ENCODE measurements at places on chromosomes 12 and 14.

GRCh38 chr12:102169922-102170621 is 27.6 kb downstream of the PMCH start:
- DNase-seq: peak; percentile 36

DNA sequence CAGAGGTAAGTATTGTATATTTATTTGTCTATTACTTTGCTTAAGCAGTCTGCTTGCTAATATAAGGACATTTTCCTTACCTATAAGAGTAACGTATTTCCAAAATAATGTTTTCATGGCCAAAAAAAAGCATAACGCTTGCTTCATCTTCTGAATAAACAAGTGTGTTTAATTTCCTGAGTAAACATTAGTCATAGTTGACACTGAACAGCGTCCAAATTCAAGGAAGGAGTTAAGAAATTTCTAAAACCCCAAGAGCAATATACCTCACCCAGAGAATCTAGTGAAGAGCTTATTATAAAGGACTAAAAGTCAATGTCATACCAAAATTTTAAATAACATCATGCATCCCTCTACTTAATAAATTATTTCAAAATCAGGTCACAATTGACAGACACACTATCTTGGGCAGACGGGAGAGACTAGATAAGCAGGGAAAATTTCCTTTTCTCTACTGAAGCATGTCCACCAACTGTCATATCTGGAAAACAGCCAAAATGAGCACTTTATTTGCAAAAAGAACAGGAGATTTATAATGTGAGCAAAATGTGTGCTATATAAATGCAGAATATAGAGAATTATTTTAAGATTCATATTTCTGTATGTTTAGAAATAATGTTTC is 25.1 kb downstream of the ANKS1B start:
- peak; percentile 56 for DNase-seq

- DNase-seq: no peak
Measured at GRCh38 chr12:46188170-46188569, 80.7 kb downstream of the SLC38A1 start.

- DNase-seq: no peak
Measured at GRCh38 chr14:37665479-37665878, 70.0 kb downstream of the TTC6 start.

- no peak for DNase-seq
Measured at GRCh38 chr12:13981990-13982389, 588 bp upstream of the GRIN2B start.

- no peak for DNase-seq
Measured at GRCh38 chr14:54450535-54450934, 9.4 kb upstream of the CNIH1 start.

DNA sequence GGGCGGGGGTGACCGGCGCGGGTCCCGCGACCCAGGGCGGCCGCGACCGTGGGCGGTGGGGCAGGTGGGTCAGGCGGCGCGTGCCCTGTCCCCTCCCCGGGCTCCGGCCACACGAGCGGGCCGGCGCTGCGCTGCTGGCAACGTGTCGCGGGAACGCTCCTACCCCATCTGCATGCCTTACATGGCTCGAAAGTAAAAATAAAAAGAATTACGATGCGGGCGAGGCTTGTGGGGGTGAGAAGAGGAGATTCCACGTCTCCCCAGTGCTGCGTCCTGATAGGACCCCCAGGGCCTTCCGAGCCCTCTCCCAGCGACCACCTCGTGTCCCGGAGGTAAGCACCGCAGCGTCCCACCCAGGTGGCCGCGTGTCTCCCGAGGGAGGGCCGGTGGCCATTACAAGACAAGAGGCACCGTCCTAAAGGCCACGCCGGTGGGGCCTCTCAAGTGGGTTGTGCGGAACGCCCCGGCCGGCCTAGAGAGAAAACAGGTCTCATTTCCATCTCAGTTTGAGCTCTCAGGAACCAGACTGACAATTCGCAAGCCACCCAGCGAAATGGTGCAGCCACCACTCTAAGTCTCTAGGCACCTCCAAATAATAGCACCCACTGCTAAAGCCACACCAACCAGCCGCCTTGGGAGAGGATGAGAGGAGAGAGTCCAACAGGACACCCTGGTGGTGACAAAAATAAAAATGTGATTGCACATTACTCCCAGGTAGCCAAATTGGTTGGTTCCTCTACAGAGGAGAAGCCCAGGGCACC is 612 bp upstream of the FOXN3 start:
- peak; percentile 79 for DNase-seq

GRCh38 chr12:7961395-7962178 is 25.6 kb upstream of the SLC2A3 start:
- DNase-seq: no peak

DNA sequence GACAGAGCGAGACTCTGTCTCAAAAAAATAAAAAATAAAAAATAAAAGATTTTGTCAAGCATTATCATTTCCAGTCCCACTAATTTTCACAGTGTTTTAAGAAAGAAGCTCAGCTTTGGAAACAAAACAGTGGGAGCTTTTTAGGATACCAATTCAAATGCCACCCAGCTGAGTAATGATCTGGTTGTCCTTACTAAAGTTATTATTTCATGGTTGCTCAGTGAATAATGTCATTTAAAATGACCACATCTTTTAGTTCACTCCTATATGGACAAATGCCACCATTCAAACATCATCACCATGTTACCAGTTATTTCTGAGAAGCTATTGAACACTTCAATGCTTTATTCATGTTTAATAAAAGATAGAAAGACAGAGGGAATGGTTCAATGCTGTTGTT is 365.0 kb downstream of the CCER1 start:
- no peak for DNase-seq

DNA sequence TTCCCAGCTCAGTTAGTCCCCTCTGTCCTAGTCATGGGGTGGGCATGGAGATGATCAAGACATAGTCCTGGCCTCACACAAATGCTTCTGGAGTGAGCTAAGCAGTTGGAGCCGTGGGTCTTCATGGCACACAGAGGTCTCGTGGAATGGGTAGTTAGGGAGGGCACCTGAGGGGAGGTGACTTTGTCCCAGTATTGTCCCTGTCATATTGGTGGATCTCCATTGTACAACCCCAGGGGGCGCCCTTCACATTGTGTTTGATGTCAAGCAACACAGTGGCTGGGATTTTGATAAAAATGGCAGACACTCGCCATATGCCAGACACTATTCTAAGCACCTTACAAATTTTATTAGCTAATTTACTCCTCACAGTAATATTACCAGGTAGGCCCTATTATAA is 175.4 kb upstream of the LHX5 start:
- no peak for DNase-seq

DNA sequence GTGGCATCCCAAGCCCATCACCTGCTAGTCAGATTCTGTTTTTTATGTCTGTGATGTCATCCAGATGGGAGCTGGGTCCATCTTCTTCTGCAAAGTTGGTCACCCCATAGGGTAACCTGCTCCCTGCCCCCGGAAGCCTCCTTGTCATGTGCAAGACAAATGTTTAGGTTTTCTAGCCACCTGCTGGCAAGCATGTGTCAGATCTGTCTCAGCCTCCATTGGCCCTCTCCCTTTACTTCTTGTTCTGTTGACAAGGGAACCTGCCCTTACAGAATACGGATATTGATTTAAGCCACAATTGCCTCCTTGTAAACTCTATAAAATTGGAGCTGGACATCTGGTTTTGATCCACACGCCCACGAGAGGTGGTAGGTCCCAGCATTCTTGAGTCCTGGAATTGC is 7.5 kb downstream of the NTF3 start:
- no peak for DNase-seq

DNA sequence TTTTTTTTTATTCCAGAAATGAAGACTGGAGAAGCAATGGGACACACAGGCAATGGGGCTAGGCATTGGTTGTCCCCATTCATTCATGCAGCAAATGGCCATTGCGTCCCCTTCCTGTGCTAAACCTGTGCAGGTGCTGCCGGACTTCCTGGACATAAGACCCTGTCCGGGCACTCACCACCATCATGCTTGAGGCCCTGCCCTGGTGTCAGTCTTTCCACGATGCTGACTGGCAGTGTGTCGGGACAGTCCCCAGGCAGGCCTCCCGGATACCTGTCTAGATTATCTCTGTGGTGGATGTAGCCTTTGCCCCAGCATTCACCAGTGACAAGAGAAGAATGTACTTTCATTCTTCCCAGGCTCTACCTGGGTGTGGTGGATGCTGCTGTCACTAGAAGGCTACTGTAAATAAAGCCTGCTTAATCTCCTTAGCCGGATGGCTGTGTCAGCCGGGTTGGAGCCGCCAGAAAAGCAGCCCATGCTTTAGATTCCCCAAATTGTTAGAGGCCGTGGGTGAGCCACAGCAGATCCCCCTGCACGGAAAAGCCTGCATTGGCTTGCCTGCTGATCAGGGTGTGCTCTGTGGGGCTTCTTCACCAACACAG is 94.5 kb upstream of the PARP11 start:
- no peak for DNase-seq

GRCh38 chr12:113262710-113263109 is 41.4 kb downstream of the TPCN1 start:
- DNase-seq: no peak

DNA sequence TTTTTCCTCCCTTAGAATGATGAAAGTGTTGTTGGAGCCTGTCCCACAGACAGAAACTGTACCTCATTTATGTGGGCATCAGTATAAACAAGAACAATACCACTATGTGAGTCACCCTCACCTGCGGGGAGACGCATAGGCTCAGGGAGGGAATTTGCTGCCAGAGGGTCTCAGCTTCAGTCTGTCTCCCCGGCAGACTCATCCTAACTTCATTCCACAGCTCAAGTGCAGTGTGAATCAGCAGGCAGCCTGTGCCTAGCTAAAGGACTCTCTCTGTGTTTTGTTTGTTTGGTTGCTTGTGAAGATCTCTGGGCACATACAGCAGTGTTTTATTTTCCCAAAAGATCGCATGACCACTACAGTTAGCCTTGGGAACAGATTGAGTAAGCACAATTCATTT is 98.9 kb downstream of the PRKCH start:
- no peak for DNase-seq

DNA sequence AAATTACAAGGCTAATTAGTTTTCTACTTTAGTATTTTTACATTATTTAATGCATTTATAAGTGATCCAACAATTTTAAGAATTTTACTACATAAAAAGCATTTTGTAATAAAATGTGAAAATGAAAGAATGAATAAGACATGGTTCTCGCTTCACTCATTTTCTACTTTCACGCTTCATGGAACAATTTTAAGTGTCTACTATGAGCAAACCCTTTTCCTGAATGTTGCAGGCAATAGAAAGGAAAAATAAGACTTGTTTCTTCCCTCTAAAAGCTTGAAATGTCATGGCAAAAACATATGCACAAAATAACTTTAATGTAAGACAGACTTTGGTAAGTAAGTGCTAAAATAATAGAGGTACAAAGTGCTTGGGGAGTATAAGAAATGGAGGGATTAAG is 205.7 kb upstream of the HMGA2 start:
- DNase-seq: no peak

DNA sequence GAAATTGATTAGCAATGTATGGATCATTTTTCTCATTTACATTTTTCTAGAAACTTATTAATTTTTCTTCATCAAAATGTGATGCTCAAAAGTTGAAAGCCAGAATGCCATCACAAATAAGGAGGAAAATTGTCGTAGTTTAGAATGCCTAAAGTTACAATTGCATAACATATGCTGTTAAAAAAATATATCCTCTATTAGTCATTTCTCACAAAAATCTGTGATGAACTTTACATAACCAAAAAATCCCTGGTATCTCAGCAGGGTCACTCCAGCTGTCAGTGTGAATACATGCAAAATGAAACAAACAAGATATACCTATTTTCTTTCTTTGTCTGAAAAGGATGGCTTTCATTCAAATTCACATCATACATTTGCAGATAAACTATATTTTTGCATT is 358.9 kb downstream of the PAWR start:
- no peak for DNase-seq

DNA sequence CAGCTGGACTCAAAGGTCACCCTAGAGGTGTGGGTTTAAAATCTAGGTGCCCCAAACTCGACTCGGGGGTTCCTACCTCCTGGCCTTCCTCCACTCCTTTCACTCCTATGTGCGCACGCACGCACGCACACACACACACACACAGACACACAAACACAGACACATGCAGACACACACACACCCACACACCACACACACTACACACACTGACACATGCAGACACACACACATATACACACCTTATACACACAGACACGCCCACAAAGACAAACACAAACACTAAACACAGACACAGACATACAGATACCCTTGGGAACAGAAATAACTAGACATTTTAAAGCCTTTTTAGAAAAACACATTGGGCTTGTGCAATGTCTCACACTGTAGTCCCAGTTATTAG is 31.8 kb downstream of the GSC start:
- DNase-seq: no peak

DNA sequence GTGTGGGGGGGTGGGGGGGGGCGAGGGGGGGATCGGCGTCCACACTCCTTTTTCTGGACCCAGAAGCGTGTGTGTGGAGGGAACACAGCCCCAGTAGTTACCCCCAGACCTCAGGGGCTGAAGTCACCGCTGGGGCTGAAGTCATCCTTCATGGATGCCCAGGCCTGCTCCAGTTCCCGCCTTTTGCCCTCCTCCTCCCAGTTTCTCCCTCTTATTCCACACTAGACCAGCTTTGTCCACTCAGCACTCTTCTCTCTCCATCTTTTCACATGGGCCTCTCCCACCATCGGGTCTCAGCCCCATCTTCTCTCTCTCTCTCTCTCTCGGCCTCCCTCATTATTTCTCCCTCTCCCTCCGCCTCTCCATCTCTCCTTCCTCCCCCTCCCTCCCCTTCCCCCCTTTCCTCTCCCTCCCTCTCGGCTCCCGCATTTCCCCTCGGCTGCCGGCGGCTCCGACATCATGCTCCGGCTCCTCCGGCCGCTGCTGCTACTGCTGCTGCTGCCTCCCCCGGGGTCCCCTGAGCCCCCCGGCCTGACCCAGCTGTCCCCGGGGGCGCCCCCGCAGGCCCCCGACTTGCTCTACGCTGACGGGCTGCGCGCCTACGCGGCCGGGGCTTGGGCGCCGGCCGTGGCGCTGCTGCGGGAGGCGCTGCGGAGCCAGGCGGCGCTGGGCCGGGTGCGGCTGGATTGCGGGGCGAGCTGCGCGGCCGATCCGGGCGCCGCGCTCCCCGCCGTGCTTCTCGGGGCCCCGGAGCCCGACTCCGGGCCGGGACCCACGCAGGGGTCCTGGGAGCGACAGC is at the start of gene P3H3:
TSS of gene P3H3 (plus strand) at position 426 of the 799 bp plus-strand sequence. CDS start at position 460, 34 bp downstream.
- DNase-seq: no peak

- no peak for DNase-seq
Measured at GRCh38 chr12:27911397-27911796, 61.1 kb downstream of the PTHLH start.

DNA sequence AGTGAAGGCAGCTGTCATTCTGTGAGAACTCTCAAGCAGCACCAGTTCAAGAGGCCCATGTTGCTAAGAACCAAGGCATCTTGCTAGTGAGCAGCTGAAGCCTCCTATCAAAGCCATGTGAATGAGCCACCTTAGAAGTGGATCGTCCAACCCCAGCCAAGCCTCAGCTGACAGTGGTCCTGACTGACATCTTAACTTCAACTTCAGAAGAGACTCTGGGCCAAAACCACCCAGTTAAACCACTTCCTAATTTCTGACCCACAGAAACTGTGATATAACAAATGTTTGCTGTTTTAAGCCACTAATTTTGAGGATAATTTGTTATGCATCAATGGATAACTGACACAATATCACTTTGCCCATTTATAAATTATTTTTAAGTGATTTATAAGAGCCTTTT is 256.0 kb downstream of the RPAP3 start:
- no peak for DNase-seq
